Stimulated activated CD4-positive, alpha-beta T cell treated with anti-CD3 and anti-CD28 coated beads, Interleukin-4, amount 100 ng/mL, for 1 hour (primary cell): ENCODE measurements at places on chromosomes 1 and 21.

DNA sequence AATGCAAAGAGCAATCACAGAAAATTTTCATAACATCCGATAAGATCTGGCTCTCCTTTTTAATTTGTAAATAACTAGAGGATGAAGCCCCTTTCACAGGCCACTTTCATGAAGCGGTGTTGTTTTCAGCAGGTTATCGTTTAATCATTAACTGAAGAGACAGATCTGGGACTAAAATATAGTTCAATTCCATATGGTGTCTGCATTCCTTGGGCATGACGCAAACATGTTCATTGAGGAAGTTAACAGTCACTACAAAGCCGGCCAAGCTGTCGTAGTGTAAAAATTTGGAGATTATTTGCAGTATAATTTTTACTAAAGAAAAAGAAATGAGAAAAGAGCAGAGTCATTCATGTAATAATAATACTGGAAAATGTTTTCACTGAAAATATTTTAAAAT lies 565.2 kb upstream of the ADAMTS5 start:
- DNase-seq: no peak

GRCh38 chr1:28154078-28154594 lies 22.4 kb downstream of the PTAFR start:
- DNase-seq: no peak

DNA sequence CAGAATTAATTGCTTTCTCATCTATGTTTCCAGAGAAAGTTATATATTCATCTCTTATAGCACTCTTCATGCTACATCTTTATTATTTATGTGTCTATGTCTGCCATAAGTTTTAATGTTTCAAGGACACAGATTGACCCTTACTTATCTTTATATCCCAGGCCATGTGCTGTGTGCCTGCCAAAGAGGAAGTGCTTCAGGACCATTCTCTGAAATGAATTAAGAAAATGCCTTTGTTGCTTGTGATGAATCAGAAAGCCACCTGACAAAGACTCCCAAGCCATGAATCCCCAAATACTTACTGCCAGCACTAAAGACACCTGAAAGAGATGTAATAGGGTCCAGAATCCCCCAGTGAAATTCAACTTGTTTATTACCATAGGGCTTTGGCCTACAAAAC lies 342.1 kb upstream of the C1orf87 start:
- DNase-seq: no peak

- DNase-seq: no peak
Observed at GRCh38 chr1:23420778-23421177, 3.8 kb downstream of the TCEA3 start.

- DNase-seq: no peak
Observed at GRCh38 chr1:186374303-186375151, 526 bp downstream of the TPR start.

GRCh38 chr1:22096036-22096435 lies 43.5 kb downstream of the CDC42 start:
- no peak for DNase-seq

DNA sequence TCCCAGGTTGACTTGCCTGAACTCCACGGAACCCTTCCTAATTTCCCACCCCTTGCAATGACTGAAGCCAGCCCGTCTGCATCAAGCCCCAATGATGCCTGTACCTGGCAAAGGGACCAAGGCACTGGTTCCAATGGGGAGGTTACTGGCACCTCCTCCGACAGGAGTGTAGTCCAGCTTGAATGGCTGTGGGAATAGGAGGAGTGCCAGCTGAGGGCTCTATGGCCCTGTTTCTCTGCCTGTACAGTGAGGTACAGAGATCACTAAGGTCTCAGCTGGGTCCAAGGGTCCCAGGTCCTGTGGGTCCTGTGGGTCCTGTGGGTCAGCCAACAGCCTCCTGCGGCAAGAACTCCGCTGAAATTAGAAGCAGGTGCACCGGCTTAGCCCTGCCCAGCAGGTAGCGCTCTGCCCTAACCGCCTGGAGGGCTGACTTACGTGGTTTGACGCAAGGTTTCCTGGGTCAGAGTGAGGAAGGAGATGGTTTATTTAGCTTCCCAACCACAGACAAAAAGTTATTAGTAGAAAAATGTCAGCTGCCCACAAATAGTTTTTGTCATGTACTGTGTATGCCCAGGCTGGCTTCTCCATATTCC lies 9.9 kb upstream of the SPRR4 start:
- no peak for DNase-seq

- no peak for DNase-seq
Observed at GRCh38 chr1:4330805-4331766, 323.3 kb upstream of the AJAP1 start.

DNA sequence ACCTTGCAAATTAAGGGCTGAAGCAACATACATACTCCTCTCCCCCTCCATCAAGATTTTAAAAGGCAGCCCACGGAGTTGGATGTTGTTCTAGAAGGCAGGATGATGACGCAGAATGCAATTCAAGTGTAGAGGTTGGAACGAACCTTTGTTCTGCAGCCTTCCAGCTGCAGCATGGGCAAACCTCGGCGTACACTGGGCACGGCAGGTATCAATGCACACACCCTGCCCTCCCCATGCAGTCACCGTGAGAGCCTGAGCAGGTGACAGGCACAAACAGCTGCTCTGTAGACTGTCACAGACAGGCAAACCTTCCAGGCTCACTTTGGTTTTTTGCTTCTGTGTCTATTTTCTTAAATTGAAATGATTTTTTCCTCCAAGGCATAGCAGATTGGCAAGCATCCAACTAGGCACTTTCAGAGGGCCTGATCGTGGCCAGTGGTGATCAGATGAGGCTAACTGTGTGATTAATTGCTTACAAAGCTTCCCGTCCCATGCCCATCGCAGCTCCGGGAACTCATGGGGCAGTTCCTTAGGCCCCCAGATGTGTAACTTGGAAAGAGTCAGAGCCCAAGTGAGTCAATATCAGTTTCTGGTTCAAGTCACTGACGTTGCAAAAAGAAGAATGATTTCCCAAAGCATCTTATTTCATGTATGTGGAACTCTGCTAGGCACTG lies 82.3 kb downstream of the ITPKB start:
- no peak for DNase-seq

- no peak for DNase-seq
Observed at GRCh38 chr1:226248796-226249195, 25.3 kb downstream of the MIXL1 start.

- no peak for DNase-seq
Observed at GRCh38 chr1:58481962-58482361, 64.6 kb downstream of the OMA1 start.

- no peak for DNase-seq
Observed at GRCh38 chr1:167136191-167136614, 42.3 kb downstream of the STYXL2 start.

DNA sequence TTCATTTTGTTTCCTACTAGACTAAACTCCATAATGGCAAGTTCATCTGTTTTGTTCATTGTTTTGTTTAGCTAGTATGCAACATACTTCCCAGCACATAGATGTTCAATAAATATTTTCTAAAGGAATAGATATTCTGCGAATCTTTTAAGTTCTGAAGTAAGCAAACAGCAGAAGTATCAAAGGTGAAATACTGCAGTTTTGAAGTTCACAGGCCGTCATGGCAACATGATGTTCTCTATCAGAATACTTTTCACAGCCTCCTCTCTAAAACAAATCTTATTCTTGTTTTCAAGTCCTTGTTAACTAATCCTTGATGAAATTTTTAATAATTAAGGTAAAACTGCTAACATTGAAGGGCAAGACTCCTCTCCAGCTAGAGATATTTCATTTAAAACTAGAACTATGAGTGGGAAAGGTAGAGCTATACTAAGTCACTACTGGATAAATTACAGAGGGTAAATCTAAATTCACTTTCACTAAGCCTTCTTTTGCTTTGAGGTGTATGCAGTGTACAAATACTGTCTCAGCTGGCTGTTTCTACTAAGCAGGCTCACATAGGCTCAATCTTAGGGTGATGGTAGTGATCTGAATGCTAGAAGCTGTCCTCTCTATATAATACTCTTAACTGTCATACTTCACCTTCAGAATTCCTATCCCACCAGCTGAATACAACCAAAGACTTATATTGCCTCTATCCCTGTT lies 96.7 kb downstream of the ZZZ3 start:
- no peak for DNase-seq

GRCh38 chr1:110604586-110605148 lies 1.5 kb downstream of the KCNA2 start:
- DNase-seq: no peak

DNA sequence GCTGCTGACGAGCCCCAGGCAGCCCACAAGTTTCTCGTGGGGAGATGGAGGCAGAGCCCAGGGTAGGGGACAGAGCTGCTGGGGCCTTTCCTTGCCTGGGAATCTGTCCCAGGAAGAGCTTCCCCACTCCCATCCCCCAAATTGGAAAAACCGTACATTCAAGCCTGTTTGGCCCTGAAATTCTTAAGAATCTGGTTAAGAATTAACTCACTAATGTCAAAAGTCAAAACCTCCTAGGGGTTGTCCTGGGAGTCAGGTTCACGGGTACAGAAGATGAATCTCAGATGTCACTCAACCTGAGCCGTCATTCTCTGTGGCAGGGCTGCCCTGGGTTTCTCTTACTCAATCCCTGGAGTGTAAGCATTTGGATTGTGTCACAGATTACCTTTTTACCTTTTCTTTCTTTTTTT lies 8.4 kb downstream of the C1orf115 start:
- no peak for DNase-seq

DNA sequence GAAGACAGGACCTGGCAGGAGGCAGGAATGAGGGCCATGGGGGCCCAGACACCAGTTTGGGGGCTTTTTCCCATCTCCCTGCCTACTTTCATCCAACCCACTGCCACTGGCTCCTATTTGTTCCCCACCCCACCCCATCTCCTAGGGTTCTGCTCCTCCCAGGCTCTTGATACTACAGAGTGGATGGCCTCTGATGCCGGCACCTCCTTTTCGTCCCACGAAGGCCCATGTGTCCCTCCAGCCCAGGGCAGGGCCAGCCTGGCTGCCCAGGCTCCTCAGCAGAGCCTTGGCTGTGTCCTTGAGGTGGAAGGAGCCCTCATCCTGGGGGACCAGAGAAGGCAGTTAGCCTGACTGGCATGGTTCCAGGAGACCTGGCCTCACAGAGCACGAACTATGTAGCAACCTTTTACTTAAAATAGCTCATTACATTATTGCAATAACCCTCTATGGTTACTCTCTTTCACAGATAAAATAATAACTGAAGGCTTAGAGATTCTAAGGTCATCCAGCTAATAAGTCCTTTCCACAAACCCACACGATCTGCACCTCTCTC lies 3.5 kb downstream of the POMGNT1 start:
- DNase-seq: no peak

DNA sequence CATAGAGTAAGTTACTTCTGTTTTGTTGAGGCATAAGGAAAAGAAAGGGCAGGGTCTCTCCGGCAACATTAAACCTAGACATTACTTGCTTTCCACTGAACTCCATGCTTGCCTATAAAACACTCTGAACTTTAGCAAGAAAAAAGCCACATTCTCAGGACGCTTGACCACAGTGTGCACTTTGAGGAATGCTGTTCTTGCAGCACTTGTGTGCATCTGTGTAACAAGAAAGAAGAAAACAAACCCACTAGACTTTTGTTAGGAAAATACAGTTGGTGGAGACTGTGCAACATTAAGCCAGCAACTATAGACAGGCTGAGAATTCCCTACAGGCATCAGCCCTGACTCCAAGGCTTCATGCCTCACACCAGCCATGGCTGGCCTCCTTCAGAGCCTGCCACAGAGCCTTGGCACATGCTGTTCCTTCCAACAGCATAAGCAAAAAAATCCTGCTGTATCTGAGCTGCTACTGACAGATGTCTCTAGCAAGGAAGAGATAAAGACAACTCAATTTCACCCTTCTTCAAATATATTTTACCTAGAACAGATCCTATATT lies 5.8 kb downstream of the PDZK1 start:
- no peak for DNase-seq

DNA sequence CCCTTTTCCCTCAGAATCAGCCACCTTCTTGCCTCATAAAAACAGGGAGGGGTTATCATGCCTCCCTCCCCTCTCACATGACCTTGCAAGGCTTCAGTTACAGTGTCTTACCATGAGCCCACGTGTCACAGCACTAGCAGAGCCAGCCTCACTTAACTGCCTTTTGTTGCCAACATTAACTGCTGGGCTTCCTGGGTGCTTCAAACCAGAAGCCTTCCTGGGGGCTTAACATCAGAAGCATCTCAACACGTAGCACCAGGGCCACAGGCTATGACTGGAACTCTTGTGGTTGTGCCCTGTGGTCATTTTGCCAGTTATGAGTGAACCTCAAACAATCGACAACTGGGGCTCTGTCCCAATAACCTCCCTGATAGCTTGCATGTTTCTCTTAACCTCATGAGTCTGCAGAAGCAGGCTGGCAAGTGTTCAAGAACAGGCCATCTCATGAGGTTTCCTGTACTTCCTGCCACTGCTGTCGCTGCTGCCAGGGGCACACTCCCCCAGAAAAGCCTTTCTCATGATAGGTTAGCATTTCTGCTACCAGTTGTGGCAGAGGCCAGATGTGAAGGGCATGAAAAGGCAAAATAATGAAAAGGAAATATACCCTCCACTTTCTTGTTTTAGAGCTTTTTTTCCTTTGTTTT lies 132.2 kb downstream of the GLUL start:
- DNase-seq: peak; percentile 20

DNA sequence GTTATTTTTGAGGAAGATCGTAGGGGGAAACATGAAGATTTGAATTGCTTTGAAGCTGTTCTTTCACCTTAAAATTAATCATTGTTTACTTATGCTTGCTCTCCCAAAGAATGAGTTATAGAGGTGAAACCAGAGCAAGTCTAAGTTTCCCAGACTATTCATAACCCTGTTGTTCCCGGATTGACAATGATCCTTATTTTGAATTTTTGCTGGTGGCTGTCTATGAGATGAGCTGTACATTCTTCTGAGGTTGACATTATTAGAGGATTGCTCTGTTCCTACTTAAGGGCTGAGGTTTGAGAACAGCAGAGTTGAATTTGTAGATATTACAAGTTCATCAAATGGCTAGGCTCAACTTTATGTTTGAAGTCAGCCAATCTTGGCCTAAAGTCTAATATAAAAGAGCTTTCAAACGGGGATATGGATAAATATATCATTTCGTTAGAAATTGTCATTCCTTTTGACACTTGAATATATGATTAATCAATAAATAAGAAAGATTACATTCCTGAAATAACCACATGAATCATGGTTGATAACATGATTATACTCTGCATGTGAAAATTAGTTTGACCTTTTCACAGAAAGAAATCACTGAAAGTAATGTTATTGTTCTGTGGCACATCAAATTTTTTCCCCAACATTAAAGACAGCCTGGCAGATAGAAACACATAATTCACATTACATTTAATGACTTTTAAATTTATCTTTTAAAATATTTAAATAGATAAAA lies 19.1 kb upstream of the PDE4B start:
- DNase-seq: no peak

GRCh38 chr1:41860771-41861170 lies 58.0 kb downstream of the HIVEP3 start:
- DNase-seq: no peak

DNA sequence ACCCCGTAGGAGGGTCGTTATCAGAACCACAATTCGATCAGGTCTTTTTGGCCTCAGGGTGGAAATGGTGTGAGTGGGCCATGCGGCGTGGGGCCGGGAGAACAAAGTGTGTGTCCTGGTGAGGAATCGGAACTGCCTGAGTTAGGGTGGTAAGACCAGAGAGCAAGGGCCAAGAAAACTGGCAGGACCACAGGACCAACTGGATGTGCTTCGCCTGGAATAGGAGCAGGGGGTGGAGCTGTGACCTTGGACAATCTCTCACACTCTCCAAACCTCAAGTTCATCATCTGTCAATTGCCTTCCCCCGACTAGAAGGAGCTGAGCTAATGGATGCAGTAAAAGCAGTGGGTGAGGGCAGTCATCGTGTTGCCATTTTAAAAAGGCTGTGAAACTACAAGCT lies 59.5 kb downstream of the NAV1 start:
- DNase-seq: no peak
